GM04503 (cell line): ENCODE measurements at places on chromosomes 5 and 9.

- no peak for DNase-seq
Measured at GRCh38 chr9:137949260-137949659, 71.7 kb downstream of the CACNA1B start.

- no peak for DNase-seq
Measured at GRCh38 chr5:36658038-36658756, 51.8 kb downstream of the SLC1A3 start.

GRCh38 chr5:176630681-176631222, 277 bp downstream of the EIF4E1B start:
- DNase-seq = no peak

DNA sequence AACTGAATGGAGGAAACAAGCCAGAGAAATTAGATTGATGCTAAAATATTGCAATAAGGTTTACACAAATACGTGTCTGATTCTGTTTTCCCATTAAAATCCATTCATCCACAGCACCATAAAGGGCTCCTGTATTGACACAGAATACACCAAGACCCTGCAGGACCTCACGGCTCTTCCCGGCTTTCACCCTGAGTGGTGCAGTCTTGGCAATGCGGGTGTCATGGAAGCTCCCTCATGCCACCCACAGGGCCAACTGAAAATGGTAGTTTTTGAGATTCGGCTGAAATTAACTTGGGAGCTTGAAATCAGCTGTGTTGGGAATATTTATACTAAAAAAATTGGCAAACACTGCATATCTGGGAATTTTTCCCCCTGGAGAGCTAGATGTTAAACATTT, 17.3 kb upstream of the EXOC3 start:
- no peak for DNase-seq

DNA sequence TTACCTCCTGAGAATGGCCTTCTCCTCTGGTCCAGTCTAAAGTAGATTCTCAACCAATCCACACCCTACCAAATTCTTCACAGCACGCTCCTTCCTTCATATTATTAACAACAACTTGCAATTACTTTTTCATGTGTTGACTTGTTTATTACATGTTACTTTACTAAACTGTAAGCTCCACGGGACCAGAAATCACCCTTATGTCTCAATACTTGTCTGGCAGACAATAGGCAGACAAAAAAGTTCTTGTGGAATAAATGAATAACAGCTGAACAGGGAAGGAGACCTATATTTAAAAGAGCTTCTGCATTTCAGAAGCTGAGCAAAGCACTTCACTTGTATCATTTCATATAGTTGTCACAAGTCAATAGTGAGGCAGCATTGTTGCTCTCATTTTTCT, 5.7 kb upstream of the WWC1 start:
- no peak for DNase-seq

DNA sequence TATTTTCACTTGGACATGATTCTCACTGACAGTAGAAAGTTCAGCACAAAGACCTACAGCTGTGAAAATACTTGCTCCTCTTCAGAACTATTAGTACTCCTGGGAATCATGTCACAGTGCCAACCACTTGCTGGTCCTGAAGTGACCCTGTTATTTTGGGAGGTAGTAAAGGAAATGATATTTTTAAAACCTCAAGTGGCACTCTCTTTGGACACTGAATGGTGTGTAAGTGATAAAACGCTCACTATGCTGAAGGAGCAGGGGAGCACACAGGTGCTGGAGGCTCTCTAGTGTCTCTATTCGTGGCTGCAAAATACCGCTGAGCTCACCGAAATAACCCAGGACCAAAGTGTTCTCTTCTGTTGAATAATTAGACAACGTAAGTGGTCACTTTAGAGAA, 76.9 kb upstream of the SPATA31D4 start:
- DNase-seq = no peak

DNA sequence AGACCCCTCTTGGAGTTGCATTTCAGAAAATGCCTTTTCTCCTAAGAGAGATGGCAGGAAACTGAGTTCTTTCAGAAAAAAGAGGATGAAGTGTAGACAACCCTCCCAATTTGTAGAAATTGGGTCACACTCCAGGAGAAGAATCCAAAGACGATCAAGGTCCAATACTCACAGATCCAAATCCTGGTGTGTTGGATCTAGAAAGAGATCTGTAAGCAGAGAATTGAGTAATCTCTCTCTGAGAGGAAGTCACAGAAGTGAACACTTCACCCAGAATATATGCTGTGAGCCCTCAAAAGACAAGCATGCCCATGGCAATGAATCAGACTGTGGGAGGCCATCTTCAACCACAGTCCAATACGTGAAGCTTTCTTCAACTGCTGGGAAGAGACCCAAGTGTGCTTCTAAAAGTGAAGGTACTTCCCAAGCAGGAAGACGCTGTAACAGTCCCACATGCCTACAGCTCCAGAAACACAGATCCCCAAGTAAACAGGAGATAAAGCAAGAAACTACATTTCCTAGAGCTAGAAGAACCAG, 182.7 kb downstream of the SMC2 start:
- peak; percentile 34 for DNase-seq

DNA sequence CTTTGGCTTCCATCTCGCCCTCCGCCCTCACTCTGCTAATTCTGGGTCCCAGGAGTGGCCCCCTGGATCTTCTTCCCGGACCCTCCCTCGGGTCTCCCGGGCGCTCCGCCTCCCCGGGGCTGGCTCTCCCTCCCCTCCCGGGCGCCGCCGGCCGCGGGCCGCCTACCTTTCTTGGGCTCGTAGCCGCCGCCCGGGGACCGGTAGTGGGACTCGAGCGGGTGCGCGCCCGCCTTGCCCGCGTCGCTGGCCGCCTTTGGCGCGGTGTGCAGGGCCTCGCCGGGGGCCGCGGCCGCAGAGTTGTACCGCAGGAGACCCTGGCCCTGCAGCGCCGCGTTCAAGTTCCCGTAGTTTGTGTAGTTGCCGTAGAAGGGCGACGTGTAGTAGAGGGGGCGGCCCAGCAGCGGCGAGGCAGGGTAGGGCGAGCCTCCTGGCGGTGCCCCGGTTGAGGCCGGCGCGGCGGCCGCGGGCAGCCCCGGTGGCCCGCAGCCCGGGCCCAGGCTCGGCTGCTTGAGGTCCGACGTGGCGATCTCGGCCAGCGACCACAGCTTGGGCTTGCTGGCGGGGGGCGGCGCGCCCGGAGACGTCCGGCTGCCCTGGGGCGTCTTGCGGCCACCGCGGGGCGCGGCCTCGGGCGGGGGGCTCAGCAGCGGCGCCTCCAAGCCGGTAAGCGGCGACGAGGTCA, 3.2 kb downstream of the IRX2 start:
- DNase-seq = no peak

GRCh38 chr5:64921386-64921785, 152.7 kb downstream of the CWC27 start:
- no peak for DNase-seq

- no peak for DNase-seq
Measured at GRCh38 chr5:74497706-74498105, 142.8 kb downstream of the ENC1 start.

DNA sequence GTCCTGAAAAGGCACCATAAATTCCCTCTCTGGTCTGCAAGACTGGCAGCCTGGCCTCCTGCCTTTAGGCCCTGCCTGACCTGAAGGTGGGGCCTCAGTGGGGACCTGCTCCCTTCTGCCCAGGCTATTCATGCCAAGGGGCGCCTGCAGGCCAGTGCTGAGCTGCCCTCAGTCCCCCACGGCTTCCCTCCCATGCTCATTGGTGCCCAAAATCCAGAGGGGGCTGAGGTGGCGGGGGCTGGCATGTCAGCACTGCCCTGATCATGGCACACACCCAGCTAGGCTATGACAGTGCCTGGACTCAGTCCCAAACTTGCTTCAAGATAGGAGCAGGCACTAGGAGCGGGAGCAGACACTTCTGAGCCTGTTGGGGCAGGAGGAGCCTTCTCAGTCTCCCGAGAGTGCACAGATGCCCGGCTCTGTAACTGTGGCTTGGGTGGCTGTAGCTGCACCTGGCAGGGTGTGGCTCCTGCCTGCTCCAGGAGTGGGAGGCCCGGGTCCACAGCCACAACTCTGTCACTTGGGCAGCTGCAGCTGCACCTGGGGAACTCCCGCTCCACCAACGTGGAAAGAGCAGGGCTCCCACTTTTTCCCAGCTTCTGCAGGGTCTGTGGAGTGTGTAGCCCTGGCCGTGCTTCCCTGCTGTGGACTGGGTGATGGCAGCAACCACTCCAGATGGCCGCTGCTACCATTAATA, 49.0 kb downstream of the NDUFAF2 start:
- DNase-seq = no peak

DNA sequence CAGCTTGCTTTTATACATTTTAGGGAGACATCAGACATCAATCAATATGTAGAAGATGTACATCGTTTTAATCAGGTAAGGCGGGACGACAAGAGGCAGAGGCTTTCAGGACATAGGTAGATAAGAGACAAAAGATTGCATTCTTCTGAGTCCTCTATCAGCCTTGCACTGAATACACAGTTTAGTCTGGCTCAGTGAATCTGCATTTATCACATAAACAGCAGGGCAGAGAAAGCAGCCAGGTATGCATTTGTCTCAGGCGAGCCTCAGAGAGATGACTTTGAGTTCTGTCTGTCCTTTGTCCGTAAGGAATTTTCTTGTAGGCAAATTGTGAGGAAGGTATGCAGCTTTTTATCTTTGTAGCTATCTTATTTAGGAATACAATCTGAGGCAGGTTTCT, 202.8 kb upstream of the TAS2R1 start:
- DNase-seq = no peak

- DNase-seq = no peak
Measured at GRCh38 chr5:20972419-20972925, 984.5 kb upstream of the CDH18 start.
